ENCODE measurements at places on chromosomes 13 and 19. TPM values are rescaled to one million over a fixed set of nuclear protein-coding genes. Genes with fewer than 3 reads are reported as not detected.

The KLK12 gene
- not detected for total RNA-seq

The CTXN1 gene
- total RNA-seq: 2.5 TPM

The C1QTNF9B gene
- total RNA-seq: 0.44 TPM

The FREM2 gene
- total RNA-seq: not detected

The PRODH2 gene
- total RNA-seq: not detected

The AKAP11 gene
- 33.9 TPM for total RNA-seq

The SMIM17 gene
- 0.33 TPM for total RNA-seq

The KLC3 gene
- total RNA-seq: under 0.01 TPM

The ATP12A gene
- total RNA-seq: not detected

The INAFM1 gene
- total RNA-seq: 4.0 TPM

The ZGLP1 gene
- total RNA-seq: 0.29 TPM

The STOML3 gene
- total RNA-seq: not detected

The IGSF23 gene
- 0.17 TPM for total RNA-seq

The SELENOV gene
- total RNA-seq: not detected

The TPRX2 gene
- not detected for total RNA-seq

The ZNF439 gene
- 6.9 TPM for total RNA-seq

The ZNF813 gene
- 3.5 TPM for total RNA-seq

The ERICH6B gene
- total RNA-seq: not detected

The CD37 gene
- not detected for total RNA-seq

The SH2D3A gene
- total RNA-seq: 0.15 TPM

The KLK3 gene
- total RNA-seq: not detected

The SEMA6B gene
- 0.50 TPM for total RNA-seq

Measured in smooth muscle cell of trachea (primary cell).